ENCODE measurements at places on chromosomes 6 and 20.

GRCh38 chr6:51711876-51712275, 375.5 kb downstream of the PKHD1 start:
- no peak for DNase-seq

DNA sequence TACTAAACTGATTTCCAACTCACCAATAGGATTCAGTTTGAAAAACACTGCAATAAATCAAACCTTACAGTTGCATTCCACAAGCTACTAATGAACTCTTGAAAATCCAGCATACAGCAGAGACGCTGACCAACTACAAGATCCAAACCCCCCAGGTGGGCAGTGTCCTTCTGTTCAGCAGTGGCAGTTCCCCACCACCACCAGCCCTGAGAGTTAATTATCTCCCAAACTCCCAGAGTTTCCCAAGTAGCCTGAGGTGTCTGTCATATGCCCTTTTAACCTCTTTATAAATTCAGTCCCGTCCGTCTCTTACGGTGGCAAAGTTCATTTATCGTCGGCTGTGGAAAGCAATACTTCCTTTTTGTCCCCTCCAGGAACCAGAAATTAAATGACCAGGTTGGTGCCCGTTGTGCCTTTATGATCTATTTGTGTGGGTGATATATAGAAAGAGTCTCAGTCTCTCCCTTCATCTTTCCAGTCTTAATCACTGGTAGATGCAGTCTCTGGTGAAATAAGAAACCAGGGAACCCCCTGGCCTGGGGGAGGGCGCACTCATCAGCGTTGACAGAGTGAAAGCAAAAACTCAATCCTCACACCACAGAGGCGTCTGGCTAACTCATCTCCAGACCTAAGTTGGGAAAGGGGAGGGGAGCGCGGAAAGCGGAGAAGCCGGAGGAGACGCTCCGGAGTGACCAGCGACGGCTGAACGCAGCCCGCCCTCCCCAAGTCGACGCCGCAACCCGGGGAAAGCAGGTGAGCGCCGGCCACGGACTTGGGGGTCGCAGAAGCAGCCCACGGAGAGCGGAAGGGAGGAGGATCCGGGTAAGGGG, 717 bp downstream of the MRPL14 start:
- peak; percentile 87 for DNase-seq

DNA sequence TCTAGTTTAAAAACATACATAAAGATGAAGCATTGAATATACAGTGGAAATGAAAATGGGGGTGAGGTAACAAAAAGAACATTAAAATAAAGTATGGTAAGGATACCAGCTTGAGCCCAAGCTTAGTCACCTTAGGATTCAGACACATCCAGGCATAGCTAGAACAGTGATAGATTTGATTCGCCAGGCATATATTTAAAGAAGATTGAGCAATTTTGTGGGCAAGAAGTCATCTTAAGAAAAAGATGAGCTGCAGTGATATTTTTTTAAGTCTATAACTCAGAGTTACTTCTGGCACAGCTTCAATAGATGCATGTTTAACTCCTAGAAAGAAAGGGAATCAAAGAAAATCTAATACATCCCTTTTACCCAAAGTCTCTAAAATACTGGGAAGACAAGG, 97.9 kb downstream of the BMP5 start:
- DNase-seq: no peak

GRCh38 chr6:106253731-106254130, 71.8 kb downstream of the ATG5 start:
- no peak for DNase-seq

- DNase-seq: no peak
Measured at GRCh38 chr6:150631283-150631983, 31.7 kb downstream of the PLEKHG1 start.

All from H7 (cell line).